NCI-H1694 (cell line): ENCODE measurements at places on chromosomes 6 and 20.

DNA sequence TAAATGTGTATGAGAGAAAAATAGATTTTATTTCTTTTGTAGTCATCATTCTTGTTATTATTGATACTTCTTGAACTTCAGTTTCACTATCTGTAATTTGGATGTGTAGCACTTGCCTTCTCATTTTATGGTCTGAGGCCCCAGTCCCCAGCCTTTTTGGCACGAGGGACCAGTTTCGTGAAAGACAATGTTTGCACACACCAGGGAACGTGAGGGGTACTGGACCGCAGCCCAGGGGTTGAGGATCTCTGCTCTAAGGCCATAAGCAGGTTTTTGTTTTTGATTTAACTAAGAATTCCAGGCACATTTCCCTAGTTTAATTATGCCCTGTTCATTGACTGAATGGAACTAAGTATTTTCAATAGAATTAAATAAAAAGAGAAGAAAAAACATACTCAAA, 261.5 kb downstream of the BMP2 start:
- no peak for DNase-seq

GRCh38 chr20:40535816-40536215, 153.2 kb downstream of the MAFB start:
- DNase-seq: no peak

DNA sequence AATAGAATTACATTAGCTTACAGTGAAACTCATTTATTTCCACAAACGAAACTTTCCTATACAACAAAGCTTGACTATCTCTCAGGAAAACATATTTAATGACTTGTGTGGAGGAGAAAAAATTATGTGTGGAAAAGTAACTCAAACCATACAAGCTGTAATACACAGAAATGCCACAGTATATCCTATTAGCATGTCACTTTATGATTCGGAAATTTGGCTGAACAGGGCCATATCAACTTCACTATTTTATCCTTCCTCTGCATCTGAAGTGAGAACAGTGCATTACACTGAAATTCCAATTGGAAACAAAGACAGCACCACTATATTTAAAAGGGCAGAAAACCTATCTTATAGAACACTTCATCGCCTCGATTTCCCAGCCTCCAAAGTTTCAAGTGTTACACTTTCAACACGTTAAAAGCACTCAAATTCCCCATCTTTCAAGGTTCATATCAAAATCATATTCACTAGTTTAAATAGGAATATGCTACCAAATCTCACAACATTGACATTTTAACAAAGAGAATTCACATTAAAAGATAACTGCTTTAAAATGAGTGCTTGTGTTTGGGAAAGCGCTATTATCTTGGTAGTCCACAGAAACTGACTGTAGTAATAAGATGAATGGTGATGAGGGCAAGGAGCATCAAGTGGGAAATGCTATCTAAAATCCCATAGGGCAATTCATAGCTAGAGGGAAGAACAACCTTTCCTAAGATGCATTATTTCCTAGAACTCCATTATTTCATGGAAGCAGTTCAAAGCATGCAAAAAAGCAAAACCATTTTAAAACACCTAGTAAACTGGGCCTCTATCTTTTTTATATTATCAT, 1.8 kb downstream of the REV3L start:
- no peak for DNase-seq

DNA sequence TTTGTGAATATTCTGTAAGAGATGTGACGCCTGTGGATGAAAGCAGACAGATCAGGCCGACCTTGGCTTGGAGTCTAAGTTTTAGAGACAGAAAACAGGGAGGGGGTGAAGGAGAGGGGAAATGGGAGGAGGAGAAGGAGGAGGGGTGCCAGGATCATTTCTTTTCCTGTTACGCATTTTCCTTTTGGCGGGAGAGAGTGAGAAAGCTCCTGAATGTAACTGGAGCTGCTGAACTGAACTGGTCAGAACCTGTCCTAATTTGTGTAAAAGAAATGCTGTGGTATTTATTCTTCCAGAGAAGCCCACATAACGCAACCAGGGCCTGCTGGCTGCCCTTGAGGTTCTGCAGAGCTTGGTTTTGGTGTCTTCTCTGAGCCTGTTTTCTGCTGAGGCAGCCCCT, 41.9 kb downstream of the UTRN start:
- no peak for DNase-seq

GRCh38 chr6:142544199-142544838, 242.5 kb downstream of the ADGRG6 start:
- no peak for DNase-seq

GRCh38 chr6:111615916-111616612, 10.4 kb upstream of the TRAF3IP2 start:
- no peak for DNase-seq

DNA sequence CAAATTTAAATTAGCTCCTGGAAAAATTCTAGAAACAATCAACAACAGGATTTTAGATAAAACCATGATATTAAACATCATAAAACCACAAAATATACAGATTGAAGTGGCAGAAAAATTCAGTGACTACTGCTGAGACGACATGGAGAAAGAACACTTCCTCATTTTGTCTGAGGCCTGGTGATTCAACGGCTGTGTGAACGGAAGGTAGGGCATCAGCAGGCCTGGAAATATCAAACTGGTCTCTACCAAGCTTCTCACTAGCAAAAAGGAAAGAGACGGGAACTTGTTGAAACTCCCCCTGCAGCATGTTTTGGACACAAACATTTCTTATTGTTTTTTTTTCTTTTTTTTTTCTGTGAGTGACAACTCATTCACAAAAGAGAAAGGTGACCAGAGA, 58.0 kb upstream of the AHI1 start:
- no peak for DNase-seq

DNA sequence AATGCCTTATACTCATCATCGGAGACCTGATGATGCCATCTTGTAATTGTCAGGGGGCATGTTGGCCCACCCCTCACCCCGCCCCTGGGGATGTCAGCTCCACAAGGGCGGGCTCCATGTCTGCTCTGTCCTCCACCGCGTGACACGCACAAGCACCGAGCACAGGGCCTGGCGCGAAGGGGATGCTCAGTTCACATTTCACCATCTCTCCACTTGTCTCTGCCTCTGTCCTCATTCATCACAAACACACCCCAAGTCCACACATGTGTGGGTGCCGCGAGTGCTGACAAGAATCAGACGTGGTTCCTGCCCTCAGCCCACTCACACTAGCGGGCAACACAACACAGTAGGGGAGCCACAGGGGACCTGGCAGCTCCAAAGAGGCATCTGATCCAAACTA, 151.2 kb upstream of the PTPN1 start:
- DNase-seq: no peak

DNA sequence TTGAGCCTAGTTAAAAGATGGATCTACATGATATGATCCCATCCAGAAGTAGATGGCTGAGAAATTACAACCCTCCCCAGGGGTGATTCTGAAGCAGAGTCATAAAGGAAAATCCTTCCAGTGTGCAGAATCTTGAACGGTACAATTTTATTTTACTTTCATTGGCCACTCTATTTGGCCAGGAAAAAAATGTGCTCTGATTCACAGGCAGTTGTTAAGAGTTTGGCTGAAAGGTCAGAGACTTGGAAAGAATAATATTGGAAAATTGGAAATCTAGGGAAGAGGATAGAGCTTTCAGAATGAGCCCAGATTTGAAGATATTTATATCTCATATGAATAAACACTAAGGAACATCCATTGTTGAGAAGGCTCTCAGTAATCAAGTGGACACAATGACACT, 1299.3 kb upstream of the GJE1 start:
- DNase-seq: no peak

DNA sequence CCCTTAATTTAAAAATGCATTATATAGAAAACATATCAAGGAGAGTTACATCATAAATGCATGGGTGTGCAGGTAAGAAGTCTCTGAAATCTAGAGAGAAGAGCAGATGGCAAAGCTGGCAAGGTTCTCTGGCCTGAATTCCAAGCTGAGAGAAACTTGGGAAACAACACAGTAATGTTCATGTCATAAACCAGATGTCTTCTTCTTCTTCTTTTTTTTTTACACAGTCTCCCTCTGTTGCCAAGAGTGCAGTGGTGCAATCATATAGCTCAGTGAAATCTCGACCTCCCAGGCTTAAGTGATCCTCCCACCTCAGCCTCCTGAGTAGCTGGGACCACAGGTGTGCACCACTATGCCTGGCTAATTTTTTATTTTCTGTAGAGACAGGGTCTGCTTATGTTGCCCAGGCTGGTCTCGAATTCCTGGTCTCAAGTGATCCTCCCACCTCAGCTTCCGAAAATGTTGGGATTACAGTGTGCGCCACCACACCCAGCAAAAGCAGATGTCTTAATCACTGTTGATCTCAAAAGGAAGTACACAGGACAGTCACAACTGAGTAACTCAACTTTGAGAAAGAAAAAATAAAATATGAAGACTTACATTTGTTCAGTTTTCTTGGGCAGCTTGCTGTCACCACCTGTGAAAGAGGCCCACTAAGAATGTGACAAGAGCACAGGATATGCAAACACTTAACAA, 77.3 kb downstream of the DNAAF9 start:
- peak; percentile 16 for DNase-seq

DNA sequence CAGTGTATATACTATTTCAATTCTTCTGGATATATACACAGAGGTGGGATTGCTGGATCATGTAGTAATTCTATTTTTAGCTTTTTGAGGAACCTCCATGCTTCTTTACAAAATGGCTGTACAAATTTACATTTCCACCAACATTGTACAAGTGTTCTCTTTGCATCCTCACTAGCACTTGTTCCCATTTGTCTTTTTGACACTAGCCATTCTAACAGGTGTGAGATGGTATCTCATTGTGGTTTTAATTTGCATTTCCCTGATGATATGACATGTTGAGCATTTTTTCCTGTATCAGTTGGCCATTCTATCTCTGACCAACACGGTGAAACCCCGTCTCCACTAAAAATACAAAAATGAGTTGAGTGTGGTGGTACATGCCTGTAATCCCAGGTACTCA, 68.1 kb upstream of the PMEPA1 start:
- no peak for DNase-seq

DNA sequence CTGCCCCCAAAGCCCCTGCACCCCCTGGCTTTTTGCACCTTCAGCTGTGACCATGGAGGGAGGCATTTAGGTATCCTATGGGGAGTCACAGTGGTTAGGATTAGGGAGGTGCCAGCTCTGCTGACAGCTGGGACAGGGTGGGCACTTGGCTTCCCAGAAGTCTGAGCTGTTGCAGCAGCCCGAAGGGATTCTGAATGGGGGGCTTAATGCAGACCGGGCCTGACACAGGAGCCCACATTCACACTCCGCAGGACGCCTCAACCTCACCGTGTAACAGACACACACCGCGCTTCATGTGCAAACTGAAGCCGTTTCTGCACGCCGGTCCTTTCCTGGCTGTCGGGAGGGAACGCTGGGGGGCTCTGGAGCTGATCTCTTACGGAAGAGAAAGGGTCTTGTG, 1.9 kb downstream of the EBF4 start:
- DNase-seq: no peak

GRCh38 chr6:152984513-152984872, 1.7 kb upstream of the FBXO5 start:
- DNase-seq: no peak

DNA sequence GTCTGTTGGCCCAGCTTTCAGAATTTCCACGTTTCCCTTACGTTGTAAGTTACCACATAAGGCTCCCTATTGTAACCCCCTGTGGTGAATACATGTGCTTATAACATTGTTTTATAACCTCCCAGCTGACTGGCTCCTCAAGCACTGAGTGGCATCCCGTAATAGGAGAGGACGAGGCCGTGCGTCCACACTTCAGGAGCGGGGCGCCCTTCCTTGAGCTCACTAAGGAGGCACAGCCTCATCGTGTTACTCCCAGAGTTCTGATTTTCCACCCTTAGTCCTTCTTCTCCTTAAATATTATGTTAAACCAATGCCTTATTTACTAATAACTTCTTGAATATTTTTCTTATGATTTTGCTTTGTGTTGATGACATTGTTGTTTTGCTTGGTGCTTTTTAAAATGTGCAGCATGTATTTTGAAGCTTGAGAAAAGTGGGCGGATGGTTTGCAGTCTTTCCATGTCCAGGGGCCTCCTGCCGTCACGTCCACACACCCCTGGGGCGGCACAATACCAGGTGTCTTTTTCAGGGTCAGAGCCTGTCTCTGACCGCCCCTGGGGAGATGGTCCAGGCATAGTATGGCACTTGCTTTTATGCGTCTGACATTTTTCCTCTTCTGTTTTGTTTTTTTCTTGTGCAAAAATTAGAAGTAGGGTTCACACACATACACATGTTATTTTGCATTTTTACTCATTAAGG, 181.8 kb downstream of the DLL1 start:
- DNase-seq: no peak

DNA sequence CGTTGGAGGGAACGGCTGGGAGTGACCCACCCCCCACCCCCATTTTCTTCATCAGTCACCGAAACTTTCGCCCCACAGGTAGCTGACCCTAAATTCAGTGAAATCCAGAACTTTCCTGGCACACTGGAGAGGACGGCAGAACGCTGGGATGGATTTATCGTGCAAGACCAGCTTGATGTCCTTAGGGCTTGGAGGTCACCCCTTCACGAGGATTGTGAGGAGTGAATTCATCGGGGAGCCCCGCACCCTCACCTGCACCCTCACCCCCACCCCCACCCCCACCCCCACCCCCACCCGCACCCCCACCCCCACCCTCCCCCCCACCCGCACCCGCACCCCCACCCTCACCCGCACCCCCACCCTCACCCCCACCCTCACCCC, 13.3 kb upstream of the TCFL5 start:
- no peak for DNase-seq
